Activated gamma-delta T cell treated with Interleukin-2 at 50 U/mL for 16 hours (primary cell): ENCODE measurements at places on chromosomes 7 and 10.

DNA sequence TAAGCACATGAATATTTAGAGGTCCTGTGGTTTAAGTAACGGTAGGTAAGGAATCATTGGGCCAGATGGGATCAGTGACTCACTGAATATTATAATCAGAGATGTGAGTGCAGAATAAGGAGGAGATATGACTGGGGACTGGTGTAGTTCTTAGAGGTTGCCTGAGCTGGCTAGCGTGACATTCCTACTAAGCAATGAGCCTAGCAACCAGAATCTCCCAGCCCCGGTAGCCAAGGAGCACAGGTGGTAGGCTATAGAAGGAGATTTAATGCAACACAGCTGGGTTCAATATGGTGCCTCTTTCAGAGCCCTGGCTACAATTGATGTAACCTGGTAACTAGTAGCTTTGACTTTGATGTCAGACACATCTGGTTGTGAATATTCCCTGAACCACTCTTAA, 641.6 kb downstream of the AUTS2 start:
- DNase-seq = no peak

DNA sequence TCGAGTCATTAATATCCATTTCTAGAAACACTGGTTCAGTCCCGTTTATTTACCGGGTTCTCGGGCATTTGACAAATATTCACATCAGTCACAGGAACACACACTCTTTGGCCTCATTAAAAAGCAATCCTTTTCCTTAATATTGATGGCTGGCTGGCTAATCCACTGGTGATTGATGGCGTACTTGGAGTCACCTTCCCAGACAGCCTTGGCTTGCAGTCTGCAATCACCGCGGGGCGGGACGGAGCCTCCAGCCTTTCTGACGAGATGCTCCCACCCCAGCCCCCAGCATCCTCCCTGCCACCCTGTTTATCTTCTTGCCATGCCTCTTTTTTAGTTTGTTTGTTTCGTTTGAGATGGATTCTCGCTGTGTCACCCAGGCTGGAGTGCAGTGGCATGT, 36.6 kb downstream of the SRRM3 start:
- DNase-seq = no peak

DNA sequence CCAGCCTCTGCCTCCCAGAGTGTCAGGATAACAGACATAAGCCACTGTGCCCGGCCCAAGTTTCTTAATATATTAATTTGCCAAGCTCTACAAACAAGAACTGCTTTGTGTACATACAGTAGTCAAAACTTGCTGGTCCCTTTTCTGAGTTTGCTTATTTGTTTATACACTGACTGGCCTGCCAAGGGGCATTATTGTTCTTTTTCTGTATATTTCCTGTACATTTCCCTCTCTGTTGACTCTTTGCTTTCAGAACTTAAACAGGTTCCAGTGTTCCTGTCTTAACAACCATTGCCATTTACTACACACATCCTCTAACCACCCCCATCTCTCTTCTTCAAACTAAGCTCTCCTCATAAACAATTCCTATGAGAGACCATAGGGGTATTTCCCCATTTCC, 61.5 kb upstream of the RPA3 start:
- DNase-seq = no peak

DNA sequence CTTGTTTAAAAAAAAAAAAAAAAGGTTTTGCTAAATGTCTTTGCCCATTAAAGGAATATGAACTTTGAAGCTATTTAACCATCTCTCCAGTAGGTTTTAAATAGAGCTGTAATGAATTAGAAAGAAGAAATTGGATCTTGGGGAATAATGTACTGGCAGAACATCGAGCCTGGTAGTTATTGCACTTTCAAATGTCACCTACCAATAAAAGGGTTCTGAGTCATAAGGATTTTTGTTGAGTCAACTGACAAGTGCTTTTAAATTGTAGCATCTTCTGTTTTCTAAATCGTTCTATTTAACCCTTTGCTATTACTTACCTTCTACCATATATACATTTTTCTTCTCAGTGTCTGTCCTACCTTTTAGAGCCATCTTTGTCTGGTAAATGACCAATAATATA, 10.7 kb downstream of the CUTC start:
- DNase-seq = no peak
